NCI-H1436 treated with DMSO at 0.1 percent for 48 hours (cell line): ENCODE measurements at places on chromosomes 11 and 22.

DNA sequence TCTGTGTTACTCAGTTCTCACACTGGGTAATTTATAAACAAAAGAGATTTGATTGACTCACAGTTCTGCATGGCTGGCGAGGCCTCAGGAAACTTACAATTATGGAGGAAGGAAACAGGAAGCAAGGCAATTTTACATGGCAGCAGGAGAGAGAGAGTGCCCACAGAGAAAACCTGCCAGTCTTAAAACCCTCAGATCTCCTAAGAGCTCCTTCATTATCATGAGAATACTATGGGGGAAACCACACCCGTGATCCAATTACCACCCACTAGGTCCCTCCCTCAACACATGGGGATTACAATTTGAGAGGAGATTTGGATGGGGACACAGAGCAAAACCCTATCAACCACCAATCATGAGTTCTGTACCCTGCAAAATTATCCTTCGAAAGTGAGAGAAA, 1180.8 kb downstream of the JRKL start:
- no peak for DNase-seq

- DNase-seq: no peak
Observed at GRCh38 chr11:24738972-24739371, 242.1 kb downstream of the LUZP2 start.

DNA sequence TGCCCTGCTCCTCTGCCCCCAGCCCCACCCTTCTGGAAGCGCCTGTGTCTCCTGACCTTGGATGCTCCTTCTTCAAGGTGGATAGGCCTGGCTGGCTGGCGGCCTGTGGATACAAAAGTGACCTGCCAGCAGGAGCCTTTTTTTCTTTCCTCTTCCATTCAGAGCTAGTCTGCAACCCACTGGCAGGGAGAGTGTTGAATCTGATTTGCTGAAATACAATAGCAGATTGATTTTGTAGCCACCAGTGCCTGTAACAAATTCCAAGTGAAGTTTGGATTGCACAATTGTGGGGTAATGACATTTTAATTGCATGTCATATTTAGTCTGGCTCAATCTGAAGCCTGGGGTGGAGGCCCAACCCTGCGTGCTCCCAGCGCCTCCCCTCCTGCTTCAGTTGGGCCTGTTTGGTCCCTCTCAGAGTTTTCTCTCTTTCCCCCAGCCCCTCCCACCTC, 97.2 kb downstream of the GRIK4 start:
- no peak for DNase-seq

DNA sequence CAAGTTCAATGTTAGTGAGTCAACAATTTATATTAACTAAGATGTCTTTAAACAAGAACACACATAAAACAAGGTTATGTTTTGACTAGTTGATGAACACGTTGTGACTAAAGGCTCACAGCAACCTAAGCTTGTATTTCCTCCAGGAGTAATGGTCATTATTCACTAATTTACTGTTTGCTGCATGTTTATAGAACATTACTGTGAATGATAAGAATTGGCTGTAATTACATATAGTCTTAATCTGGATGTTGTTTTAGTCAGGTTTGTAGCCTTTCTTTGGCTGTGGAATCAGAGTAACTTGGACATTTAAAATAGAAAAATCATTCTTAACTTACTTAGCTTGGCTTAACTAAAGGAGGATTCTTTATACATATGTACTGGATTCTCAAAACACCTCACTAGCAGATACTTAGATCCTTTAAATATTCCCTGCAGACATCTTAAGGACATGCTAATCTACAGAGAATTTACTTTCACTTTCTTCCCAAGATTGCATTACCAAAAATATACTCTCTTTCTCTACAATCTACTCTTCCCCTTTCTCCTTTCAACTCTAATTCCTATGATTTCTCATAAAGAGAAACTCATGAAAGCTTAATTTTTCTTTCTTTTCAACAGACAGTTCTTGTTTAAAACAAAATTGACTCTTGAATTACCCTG, 319.7 kb upstream of the CTSC start:
- no peak for DNase-seq

DNA sequence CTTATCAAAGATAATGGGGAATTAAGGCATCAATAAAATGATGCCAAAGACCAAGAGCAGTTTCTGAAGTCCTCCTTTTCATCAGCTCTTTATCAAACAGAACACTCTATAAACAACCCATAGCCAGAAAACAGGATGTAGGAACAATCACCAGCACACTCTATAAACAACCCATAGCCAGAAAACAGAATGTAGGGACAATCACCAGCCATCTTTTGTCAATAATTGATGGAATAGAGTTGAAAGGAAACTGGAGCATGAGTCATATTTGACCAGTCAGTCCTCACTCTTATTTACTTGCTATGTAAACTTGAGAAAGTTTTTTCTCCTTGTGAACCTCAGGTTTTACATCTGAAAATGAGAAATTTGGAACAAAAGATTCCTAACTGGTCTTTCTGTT, 10.0 kb downstream of the MS4A2 start:
- no peak for DNase-seq

DNA sequence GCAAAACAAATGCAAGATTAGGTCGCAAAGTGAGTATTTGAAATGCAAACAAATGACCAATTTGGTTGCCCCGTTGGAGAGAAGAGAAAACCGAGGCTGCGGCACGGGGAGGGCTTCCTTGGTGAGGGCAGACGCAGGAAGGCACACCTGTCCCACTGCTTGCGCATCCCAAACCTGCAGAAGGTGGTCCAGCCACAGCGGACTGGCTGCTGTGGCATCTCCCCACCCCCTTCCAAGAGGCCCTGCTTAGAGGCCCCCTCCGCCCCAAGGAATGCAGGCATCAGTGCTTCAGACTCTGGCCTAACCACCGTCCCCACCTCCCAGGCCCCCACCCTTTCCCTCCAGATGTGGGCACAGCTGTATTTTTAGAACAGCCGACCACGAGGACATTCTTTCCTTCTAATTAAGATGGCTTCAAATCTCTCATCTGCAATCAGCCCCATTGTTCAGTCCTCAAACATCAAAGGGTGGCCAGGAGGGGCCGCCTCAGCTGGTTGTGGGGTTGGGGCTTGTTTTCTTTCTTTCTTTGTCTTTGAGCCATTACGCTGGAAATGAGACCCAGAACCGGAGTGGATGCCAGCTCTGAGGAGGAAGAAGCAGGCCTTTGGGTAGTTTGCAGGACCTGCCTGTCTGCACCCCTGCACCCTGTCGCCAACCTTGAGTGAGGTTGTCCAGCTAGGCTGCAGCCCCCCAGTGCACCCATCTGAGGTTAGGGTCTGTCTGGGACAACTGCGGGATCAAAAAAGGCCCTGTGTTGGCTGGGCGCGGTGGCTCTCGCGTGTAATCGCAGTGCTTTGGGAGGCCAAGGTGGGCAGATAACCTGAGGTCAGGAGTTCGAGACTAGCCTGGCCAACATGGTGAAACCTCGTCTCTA, 9.4 kb upstream of the DERL3 start:
- no peak for DNase-seq

- no peak for DNase-seq
Observed at GRCh38 chr11:45924036-45924915, 1.8 kb downstream of the LARGE2 start.
